ENCODE measurements at places on chromosomes 6 and 20. TPM values are rescaled to one million over a fixed set of nuclear protein-coding genes. Genes with fewer than 3 reads are reported as not detected.

DNA sequence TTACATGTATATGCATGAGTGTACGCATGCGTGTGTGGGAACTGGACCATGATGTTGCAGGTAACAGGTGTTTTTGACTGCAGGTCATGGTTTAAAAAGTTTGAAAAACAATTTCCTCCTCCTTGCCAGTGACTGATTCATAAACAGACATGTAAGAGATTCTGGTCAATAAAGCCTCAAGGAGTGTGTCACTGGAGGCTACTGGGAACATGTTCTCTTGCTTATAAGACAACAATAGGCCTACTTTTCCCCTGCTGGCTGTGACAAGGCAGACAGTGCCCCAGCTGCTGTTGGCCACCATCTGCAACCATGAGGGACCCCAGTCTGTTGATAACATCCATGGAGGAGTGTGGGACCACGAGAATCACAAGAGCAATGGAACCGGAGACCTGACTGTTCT is 12.7 kb downstream of the LEMD2 start:
- no peak for DNase-seq

- DNase-seq, result no peak
Observed at GRCh38 chr6:43434001-43434840, 6.9 kb downstream of the ABCC10 start.

- no peak for DNase-seq
Observed at GRCh38 chr6:138484018-138484731, 15.1 kb downstream of the NHSL1 start.

Gene MYLK4
- total RNA-seq, result not detected

Gene GSTA3
- total RNA-seq, result not detected

- DNase-seq, result peak; percentile 71
Observed at GRCh38 chr6:138692058-138692977, 81.3 kb upstream of the CCDC28A start.

- DNase-seq, result no peak
Observed at GRCh38 chr6:93120154-93120742, 299.1 kb downstream of the EPHA7 start.

DNA sequence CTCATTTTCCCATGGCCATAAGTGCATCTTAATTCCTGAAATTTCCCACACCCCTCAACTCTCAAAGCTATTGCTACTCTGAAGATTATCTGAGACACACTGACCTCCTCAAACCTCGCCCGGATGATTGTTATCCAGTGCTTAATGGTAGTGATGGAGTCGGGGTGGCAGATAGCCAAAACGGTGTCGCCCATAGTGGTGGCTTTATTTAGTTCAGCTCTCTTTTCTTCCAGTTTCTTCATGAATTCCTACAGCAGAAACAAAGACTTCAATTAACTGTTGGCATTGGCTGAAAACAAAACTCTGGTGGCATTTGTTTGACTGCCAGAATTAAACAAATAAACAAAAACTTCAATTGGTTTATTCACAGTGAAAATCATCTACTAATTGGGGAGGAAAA is 165.4 kb downstream of the DST start:
- DNase-seq, result no peak

- no peak for DNase-seq
Observed at GRCh38 chr6:20608356-20608755, 74.1 kb downstream of the CDKAL1 start.

DNA sequence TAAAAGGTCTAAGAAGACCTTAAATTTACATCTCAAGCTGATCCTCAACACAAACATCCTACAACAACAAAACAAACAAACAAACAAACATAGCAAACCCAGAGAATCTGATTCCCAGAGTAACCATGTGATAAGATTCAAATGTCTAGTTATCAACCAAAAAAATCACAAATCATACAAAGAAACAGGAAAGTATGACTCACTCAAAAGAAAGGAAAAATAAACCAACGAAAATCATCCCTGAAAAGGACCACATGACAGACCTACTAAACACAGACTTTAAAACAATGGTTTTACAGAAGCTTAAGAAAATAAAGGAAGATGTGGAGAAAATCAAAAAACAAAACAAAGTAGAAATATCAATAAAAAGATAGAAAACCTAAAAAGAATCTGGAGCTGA is 18.1 kb downstream of the VNN1 start:
- DNase-seq, result no peak

Gene NT5DC1
- 41.6 TPM for total RNA-seq

Gene FAXC
- not detected for total RNA-seq

GRCh38 chr6:35677456-35677855 is 11.3 kb downstream of the FKBP5 start:
- DNase-seq, result no peak

- no peak for DNase-seq
Observed at GRCh38 chr6:52233975-52234823, 10.1 kb downstream of the IL17F start.

DNA sequence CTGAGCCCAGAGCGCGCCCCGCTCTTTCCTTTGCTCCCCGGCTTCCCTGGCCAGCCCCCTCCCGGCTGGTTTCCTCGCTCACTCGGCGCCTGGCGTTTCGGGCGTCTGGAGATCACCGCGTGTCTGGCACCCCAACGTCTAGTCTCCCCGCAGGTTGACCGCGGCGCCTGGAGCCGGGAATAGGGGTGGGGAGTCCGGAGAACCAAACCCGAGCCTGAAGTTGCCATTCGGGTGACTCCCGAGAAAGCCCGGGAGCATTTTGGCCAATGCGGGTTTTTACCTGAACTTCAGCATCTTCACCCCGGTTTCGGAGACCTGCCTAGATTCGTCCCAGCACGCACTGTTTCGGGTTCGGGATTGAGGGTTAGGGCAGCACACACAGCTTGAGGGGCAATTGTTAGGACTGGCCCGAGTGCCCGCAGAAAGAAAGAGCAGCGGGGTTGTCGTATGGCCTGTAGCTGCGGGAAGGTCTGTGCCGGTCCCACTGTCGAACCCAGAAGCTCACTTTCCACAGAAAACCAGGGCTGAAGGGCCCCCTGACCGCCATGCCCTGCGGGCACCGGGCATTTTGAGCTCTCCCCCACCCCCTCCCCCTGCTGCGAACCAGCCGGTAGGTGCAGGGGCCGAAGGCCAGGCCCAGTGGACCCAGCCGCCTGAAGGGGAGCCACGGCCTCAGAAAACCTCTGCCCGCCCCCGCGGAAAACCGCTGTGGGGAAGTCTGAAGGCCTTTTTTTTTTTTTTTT is 2.1 kb downstream of the FOXP4 start:
- DNase-seq, result no peak

DNA sequence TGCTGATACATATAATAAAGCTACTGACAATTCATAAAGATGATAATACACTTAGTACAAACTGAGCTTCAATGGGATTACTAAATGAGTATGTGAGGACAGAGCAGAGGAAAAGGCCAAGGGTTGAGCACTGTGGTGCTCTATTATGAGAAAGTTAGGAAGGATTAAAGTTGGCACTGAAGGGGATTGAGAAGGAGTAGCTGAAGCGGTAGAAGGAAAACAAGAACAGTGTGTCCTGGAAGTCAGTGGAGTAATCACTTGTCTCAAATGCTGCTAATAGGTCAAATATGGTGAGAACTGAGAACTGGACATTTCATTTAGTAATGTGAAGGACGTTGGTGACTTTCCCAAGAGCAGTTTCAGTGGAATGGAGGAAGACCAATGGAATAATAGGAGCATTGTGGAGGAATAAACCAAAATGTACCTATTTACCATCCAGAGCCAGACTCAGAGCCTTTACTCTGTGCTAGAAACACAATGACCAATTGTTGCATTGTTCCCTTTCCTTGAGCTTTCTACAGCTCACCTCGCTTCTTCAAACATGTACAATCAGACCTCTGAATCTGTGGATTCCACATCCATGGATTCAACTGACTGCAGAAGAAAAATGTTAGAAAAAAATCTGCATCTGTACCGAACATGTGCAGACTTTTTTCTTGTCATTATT is 255.9 kb downstream of the LAMA2 start:
- DNase-seq, result no peak

- no peak for DNase-seq
Observed at GRCh38 chr6:69138148-69138547, 503.1 kb downstream of the ADGRB3 start.

Gene HRH3
- not detected for total RNA-seq

DNA sequence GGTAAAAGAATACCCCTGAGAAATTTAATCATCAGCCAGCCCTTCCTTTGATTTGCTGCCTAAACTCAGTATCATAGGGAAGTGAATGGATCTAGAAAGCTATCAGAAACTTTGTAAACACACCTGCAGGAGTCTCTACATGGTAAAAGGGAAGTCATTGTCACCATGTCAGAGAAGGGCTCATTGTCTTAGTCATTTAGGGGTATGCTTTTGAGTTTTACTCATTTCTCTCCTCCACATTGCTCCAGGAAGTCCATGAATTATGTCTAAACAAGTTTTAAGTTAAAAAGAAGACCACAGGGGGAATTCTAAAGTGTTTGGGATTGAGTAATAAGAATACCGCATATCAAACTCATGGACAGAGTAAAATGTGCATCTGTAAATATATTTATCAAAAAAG is 2.5 kb downstream of the SLC17A1 start:
- no peak for DNase-seq

DNA sequence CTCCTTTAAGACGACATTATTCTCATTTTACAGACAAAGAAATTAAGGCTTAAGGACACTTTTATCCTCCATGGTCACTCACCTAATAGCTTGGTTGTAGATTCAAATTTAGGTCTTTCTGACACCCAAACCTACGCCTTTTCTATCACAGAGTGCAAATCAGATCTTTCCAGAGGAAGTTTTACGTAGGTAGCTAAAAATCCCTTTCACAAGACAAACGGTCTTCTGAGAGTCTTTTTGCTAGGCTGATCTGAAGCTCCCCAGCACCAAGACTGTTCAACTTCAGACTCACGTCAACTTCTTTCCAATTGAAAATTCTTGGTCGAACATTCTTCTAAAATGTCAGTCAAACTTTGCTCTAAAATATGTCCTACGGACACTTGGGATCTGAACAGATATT is 46.5 kb downstream of the BLOC1S5 start:
- no peak for DNase-seq

All from activated naive CD4-positive, alpha-beta T cell treated with anti-CD3 and anti-CD28 coated beads, Interleukin-2, amount 50 U/mL, for 72 hours (primary cell).